ENCODE measurements at places on chromosomes 3 and 15.

- no peak for DNase-seq
Measured at GRCh38 chr15:33730815-33731214, 237.5 kb upstream of the CHRM5 start.

DNA sequence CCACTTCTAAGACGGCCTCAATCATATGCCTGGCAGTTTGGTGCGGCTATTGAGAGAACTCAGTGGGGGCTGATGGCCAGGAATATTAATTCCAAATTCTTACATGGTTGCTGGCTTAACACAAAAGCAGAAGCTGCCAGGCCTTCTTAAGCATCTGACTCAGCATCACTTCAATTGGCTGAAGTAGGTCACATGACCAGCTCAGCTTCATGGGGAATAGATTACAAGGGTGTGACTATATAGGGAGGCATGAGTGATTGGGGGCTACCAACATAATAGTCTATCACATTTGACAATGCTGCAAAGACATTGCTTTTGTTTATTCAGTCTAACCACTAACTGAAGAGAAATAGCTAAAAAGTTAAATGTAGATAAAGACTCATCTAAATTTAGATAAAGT is 101.6 kb upstream of the ANKRD28 start:
- peak; percentile 80 for DNase-seq

DNA sequence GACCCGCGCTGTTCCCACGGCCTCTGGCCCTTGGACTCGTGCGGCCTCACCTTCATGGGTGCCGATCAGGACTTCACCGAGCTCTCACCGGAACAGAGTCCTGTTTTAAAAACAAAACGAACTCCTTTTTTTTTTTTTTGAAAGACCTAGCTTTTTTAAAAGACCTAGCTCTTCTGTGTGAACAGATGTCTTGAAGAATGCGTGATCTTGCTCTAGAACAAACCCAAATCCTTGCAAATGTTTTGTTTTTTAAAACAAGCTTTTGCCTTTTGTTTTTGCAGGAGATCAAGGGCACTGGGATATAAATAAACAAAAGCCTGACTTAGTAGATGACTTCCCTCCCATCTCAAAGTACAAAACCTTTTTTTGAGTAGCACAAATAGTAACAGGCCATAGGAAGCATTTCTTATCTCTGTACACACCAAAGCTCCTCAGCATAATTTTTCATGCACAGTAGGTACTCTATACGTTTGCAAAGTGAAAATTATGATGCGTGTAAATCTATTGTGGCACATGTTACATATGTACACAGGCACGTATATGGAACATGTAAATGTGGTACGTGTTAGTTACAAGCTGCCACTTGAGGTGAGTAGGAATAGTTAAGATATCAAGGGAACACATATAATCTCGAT is 1.1 kb upstream of the MSL2 start:
- no peak for DNase-seq

DNA sequence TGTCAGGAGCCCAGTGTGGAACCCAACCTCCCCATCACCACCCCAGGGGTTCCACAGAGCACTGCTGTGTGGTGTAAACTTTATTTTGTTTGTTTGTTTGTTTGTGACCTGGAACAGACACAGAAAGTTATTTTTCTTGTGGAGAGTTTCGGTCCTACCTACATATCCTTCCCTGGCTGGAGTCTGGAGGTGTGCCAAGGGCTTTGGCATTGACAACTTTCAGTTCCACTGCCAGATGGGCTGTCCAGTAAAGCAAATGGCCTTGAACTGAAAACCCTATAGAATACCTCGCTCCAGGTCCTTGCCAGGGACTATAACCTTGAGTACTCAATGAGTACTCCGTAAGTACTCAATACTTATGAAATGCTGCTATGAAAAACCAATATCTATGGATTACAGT is 103.5 kb downstream of the MITF start:
- DNase-seq = no peak

- DNase-seq = no peak
Measured at GRCh38 chr15:95459273-95459672, 871.2 kb upstream of the NR2F2 start.

DNA sequence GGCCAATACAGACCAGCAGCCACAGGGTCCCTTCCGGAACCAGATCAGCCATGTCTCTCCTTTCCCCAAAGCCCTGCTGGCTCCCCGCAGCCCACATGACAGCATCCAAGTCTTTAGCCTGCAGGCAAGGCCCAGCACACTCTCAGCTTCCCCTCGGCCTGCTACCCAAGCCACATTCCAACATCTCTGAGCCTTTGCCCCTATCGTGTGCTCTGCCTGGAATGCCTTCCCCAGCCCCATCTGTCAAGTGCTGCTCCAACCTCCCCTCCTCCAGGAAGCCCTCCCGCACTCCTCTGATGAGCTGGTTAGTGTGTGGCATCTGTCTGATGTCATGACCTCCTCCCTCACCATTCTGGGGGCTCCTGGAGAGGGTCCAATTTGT is 8.5 kb downstream of the PLXND1 start:
- peak; percentile 93 for DNase-seq

- no peak for DNase-seq
Measured at GRCh38 chr3:42664438-42664803, 10.9 kb downstream of the ZBTB47 start.

- no peak for DNase-seq
Measured at GRCh38 chr15:98842192-98842972, 165.2 kb downstream of the PGPEP1L start.

DNA sequence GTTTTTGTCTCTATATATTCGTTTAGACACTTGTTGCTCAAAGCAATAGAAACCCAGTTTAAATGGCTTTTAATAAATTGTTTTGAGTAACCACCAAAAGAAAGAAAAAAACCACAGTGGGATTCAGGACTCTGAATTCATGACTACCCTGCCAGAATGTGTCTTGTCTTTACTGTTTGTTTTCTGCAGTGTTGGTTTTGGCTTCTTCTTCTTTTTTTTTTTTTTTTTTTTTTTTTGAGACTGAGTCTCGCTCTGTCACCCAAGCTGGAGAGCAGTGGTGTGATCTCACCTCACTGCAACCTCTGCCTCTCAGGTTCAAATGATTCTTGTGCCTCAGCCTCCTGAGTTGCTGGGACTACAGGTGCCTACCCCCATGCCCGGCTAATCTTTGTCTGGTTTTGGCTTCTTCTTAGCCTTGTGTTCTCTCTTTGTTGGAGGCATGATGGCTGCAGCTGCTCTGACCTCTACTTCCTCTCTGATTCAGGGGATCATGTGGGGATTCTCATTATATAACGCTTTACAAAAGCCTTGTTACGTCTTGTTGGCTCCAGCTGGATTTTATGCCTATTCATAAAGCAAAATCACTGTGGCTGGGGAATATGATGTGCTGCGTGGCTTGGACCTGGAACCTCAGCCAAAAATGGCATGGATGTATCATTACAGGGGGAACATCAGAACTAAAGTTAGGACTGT is 54.0 kb downstream of the PLS1 start:
- DNase-seq = no peak

DNA sequence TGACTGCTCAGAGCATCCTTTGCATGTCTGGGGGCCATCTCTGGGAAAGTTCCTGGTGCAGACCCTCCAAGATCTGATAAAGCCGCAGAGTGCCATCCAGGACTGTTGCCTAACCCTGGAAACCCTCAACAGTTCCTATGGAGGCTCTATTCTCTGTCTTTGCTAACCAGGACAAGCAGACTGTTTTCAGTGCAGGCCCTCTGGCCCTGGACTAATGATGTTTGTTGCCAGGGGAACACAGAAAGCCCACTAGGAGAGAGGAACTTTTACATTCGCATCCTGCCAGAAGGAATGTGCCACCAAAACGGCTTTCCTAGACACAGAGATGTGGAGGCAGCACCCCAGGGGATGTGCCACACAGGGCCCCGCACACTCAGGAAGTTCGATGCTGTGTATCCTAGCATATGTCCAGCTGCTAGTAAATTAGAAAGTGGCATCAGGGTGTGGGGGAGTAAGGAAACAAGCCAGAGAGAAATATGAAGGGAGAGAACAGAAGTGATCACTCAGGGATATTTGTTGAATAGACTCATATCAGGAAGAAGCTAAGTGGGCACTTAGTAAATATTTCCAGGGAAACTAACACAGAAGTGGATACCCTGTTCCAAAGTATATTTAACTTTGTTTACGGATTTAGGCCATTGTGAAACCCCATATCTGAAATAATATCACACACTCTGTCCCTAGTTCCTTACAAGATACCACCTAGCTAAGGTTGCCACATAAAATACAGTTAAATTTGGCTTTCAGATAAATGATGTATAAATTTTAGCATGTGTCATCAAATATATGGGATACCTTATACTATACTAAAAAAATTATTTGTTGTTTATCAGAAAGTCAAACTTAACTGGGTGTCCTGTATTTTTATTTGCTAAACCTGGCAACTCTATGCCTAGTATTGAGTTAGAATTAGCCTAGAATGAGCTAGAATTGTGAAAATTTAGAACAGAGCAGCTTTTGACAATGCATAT is 29.9 kb upstream of the TMOD3 start:
- DNase-seq = no peak

DNA sequence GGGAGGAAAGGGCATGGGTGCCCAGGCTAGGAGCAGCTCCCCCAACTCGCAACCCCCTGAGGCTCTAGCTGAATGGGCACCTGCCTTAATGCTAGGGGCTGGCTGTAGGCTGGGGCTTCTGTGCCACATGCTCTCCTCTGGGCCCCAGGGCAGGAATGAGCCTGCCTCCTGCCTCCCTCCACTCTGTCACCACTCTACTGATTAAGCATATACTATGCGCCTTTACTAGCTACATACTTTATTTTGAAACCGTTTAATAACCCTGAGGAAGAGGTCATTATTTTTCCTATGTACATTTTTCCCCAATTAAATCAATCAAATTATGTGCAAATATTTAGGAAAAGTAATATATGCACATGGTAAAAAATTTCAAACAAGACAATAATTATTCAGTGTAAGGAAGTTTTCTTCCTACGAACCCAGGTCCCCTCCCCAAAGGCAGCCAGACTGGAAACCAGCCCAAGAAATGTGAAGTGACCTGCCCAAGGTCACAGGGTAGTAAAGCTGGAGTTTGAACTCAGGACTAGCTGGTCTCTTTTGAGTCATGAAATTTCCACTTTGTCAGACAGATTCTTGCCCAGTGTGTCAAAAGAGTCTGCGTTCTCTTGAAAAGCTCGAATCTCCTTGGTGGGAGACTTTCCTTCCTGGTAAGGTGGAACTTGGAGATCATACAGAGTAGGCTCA is 122.5 kb downstream of the DNAJB8 start:
- DNase-seq = no peak

- peak; percentile 66 for DNase-seq
Measured at GRCh38 chr3:54427941-54428871, 305.9 kb downstream of the CACNA2D3 start.

DNA sequence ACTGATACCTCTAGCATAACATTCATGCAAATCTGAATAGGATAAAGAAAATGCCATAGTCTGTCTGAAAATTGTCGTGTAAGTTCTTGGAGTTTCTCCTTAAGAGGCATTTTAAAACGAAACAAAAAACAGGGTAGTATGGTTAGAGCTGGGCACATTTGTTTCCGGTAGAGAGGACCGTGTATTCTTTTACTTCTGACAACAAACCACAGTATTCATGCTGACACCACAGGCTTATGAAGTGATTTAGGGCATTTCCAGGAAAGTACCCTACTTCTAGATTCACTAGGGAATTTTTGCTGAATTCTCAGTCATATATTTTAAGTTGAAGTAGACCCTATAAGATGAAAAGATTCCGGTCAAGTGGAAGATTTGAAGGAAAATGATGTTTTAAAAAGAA is 541.3 kb downstream of the UNC13C start:
- no peak for DNase-seq

- peak; percentile 27 for DNase-seq
Measured at GRCh38 chr3:158167737-158168557, 58.1 kb downstream of the RSRC1 start.

DNA sequence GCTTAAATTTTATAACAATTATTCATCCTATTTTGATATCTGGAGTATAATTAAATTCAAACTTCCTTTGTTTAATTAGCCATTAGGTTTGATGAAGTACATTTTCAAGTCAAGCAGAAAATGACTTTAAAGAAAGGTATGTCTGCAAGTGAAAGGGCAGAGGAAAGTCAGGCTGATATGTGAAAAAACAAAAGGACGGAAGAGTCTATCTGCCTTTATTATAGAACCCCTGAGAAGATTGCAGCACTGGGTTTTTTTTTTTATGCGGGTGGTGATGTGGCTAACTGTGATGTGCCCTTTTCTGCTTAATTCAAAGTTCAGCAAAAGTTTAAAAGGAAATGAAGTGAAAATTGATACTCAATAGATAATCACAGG is 83.2 kb downstream of the COL8A1 start:
- DNase-seq = no peak

- no peak for DNase-seq
Measured at GRCh38 chr3:51935886-51936755, 5.6 kb downstream of the RRP9 start.

DNA sequence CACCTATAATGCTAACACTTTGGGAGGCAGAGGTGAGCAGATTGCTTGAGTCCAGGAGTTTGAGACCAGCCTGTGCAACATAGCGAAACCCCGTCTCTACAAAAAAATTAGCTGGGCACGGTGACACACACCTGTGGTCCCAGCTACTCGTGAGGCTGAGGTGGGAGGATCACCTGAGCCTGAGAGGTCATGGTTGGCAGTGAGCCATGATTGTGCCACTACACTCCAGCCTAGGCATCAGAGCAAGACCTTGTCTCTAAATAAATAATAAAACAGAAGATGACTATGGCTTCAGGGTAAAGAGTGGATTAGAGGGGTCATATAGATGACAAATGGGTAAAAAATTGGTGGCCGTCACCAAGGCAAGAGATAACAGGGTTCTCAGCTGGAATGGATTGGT is 3.1 kb downstream of the SLC25A38 start:
- no peak for DNase-seq

GRCh38 chr3:8987226-8987625 is 24.0 kb upstream of the RAD18 start:
- DNase-seq = no peak

- DNase-seq = no peak
Measured at GRCh38 chr3:71127052-71127831, 456.3 kb downstream of the FOXP1 start.

DNA sequence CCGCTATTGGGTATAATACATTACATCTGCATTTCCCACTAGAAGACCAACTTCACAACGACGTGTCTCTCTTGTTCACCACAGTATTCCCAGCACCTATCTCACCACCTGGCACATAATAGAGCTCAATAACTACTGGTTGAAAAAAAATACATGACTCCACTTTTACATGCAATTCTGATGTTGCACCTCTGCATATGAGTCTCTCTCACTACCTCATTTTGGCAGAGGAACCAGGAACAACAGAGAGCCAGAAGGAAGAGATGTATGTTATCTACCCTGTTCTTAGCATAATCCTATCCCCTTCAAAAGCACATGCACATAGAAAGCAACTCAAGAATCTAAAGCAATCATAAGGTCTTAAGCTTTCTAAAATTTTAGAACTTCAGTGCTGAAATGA is 61.6 kb downstream of the SHQ1 start:
- DNase-seq = no peak

- DNase-seq = no peak
Measured at GRCh38 chr3:106086038-106086437, 217.2 kb upstream of the CBLB start.

DNA sequence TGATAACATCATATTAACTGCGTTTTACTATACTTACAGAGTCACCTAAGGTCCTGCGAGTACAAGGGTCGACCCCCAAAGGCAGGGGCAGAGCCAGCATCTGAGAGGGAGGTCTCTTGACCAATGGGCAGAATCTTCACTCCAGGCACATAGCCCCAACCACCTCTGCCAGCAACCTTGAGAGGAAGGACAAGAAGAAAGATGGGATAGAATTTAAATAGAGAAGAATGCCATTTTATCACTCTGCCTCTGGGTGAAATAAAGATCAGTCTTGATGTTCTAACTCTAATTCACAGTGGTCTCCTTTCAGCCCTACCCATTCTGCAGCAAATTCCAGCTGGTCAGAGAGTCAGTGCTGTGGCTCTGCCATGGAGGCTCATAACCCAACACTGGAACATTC is 26.5 kb downstream of the KNG1 start:
- no peak for DNase-seq
